Activated naive CD4-positive, alpha-beta T cell treated with anti-CD3 and anti-CD28 coated beads, Interleukin-2, amount 50 U/mL, for 72 hours (primary cell): ENCODE measurements at places on chromosomes 11 and 22.

- no peak for DNase-seq
Measured at GRCh38 chr11:83002053-83002452, 69.6 kb downstream of the RAB30 start.

GRCh38 chr11:107566569-107566968 is 1.0 kb upstream of the ALKBH8 start:
- DNase-seq: no peak

- no peak for DNase-seq
Measured at GRCh38 chr11:95363708-95364107, 132.7 kb upstream of the SESN3 start.

GRCh38 chr11:61027141-61027840 is 55.8 kb downstream of the CD6 start:
- DNase-seq: peak; percentile 46

- DNase-seq: no peak
Measured at GRCh38 chr11:78704811-78705210, 130.1 kb upstream of the NARS2 start.

DNA sequence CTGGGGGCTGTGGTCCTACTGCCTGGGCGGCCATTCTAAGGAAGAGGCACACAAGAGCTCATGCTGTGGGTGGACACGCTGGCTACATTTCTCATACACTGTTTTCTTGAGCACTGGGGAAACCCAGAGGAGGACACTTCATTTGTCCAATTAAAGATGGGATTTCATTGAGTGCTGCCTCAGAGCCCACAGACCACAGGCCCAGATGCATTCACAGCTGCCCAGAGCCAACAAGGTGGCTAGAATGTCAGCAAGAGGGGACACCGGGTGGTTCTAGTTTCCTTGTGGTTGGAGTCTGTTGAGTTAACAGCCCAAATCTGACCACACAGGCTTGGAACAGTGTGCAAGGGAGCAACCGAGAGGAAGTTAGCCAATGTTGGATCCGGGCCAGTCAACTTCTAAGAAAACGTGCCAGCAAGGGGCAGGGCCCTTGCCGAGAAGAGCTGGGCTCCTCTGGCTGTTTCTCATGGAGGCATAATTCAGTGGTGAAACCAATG is 35.0 kb upstream of the SORL1 start:
- DNase-seq: peak; percentile 33

DNA sequence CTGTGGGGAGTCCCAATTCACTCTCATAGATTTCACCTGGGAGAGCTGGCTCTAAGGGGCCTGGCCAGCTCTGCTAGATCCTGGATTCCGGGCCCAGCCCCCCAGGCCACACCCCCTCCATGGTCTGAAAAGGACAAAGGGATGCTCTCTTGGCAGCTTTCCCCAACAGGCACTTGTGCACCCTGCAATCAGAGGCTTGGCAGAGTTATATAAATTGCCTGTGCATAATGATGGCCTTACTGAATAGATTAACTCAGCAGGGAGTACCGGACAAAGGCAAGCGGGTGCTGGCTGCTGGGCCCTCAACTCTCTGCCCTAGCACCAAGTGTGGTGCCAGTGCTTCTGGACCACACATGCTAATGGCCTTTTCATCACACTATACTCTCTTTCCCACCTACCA is 461.6 kb downstream of the BUD13 start:
- no peak for DNase-seq

GRCh38 chr11:44366741-44367140 is 56.8 kb upstream of the ALX4 start:
- DNase-seq: no peak

GRCh38 chr22:38455076-38455529 is at the start of gene KCNJ4:
TSS of gene KCNJ4 (minus strand) at chr22:38455199. CDS start at chr22:38428132, 27,067 bp downstream.
- DNase-seq: no peak

DNA sequence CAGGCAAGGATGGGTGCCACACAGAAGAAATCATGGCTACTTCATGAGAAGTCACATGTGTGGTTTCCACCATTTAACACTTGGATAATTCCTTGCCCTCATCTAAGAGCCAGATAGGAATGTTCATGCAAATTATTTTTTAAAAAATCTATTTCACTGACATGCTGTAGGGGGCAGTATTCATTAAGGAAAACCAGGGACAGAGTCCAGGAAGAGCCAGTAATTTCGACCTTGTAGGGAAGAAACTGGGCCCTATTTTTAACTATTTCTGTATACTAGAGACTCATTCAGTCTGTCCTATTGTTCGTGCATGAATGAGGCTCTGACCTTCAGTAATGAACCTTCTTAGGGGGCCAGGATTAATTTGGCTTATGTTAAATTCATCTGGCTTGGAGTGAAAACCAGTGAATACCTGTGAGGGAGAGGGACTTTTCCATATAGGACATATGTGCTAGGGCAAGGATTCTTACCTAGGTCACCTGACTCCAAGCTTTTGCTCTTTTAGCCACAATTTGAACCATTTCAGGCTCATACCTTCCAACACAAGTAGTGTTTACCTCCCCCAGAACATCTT is 192.7 kb downstream of the NAV2 start:
- no peak for DNase-seq
